Stimulated activated CD4-positive, alpha-beta T cell treated with anti-CD3 and anti-CD28 coated beads, Interleukin-1b, Interleukin-23, amount 100 ng/mL, for 4 hours (primary cell): ENCODE measurements at places on chromosomes 7 and 10.

DNA sequence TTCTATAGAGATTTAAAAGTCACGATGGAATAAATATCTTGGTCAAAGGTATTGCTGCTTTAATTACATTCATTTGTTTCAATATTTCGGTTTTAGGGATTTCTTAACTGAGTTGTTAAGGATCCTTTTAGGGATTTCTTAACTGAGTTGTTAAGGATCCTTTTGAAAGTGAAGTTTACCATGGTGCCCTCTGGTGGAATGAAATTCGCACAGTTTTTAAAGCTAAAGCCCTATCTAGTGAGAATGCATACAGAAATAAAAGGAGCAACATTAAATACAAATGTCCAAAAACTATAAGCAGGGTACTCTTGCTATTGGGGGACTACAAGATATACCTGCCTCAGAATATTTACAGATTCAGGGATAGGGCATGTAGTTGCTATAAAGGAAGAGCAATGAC is 193.7 kb downstream of the RNLS start:
- DNase-seq: no peak

- no peak for DNase-seq
Observed at GRCh38 chr7:28606421-28606820, 194.1 kb downstream of the CREB5 start.

DNA sequence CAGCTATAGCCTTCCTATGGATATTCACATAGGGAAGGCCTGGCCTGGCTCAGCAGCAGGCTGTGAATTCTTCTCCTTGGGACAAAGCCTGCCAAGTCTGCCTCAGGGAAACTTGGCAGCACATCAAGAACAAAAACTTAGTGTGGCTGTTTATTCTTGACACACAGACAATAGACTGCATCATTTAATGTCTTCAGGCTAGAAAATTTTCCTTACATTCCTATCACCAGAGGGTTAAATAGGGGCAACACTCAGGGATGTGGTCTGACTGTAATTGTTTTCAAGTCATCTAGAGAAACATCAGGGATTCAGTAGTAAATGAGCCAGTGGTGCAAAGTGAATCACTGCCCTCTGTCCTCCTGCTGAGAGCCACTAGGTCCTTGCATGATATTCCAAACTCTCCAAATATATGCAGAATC is 137.3 kb downstream of the SEMA3C start:
- no peak for DNase-seq

DNA sequence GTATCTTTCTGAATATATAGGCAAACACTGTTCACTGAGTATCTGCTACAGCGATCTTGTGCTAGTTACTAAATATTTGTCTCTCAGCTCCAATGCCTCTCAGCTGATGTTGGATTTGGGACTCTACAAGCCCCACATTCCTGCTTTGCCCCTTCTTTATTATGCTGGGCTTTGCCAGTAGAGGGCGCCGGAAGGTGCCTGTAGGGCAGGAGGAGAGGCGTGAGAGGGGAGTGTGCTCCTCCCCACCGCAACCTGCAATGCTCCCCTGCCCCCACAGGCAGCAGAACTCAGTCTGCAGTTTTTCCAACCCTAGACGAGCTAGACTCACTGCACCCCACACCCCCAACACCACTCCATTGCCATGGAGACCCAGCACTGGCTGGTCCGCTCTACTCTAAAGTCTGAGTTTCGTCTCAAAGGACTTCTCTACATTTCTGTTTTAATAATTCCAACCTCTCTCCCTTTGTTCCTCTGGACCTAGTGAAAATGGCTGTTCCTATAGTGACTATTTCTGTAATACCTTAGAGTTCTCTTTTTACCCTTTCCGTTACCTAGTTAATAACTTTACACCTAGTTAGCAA is 337.6 kb downstream of the CCSER2 start:
- no peak for DNase-seq

DNA sequence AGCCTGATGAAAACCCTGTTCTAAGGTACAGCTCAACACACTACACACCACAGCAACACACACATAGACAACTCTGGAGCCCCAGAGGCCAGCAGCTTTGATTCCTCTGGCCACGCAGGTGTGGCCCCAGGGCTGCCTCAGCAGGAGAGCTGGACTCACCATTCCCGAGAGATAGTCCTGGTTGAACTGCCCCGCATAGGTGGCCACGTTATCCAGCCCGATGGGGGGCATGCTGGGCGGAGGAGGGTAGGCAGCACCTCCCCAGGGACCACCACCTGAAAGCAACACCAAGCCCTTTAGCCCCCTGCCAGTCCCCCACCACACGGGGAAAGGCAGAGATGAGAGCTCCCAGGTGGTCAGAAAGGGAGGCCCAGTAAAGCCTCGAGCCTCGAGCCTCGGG is 34.7 kb downstream of the ANXA11 start:
- no peak for DNase-seq

- DNase-seq: no peak
Observed at GRCh38 chr7:75951506-75951905, 36.6 kb downstream of the POR start.

DNA sequence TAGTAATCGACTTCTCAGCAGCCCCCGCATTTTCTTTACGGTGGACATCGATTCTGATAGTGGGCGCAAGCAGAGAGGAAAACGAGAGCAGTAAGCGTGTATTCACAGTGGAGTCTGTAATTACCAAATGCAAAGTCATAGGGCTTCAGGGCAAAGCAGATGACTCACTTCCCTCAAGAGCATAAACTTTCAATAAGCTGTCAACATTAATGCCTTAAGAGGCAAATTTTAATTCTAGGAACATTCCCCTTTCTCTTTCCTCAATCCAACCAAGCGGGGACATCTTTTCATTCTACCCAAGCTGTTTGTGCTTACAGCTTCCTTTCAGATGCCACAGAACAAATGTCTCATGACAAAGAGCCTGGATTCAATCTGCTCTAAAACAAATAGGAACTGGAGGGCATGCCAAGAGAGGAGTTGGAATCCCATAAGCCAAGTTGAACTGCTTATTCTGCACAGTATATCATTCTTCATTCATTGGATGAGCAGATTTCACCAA is 48.6 kb downstream of the MALSU1 start:
- no peak for DNase-seq

- DNase-seq: no peak
Observed at GRCh38 chr10:115914475-115914874, 358.5 kb downstream of the GFRA1 start.

DNA sequence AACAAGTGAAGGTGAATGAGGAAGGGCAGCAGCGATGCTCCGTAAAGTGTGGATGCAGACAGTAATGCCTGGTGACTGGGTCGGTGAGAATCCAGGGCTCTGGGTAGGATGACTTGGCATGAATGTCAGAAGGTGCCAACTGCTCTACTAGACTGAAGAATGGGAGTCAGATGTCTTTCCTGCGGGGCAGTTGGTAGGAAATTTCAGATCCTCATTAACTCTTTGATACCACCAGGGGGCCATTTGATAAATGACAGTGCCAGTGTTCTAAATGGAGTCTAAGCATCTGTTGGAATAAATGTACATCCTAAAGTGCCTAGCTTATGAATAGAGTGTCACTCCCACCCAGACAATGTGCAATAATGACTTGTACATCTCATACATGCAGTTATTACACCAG is 462.0 kb downstream of the GRM8 start:
- DNase-seq: no peak

DNA sequence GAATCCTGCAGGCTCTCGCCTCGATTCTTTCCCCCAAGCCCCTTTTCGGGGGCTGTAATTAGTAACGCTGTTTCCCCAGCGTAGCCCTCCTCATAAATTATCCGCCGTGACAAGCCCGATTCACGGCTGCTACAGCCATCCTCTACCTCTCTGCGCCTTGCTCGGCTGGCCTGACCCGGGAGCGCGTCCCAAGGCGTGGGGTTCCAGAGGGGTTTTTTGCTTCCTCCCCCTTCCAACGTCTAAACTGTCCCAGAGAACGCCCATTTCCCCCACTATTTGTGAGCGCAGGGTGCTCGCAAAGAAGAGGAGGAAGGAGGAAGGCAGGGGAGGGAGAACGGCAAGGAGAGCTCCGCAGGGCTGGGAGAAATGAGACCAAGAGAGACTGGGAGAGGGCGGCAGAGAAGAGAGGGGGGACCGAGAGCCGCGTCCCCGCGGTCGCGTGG is 880 bp downstream of the HOXA5 start:
- DNase-seq: no peak

DNA sequence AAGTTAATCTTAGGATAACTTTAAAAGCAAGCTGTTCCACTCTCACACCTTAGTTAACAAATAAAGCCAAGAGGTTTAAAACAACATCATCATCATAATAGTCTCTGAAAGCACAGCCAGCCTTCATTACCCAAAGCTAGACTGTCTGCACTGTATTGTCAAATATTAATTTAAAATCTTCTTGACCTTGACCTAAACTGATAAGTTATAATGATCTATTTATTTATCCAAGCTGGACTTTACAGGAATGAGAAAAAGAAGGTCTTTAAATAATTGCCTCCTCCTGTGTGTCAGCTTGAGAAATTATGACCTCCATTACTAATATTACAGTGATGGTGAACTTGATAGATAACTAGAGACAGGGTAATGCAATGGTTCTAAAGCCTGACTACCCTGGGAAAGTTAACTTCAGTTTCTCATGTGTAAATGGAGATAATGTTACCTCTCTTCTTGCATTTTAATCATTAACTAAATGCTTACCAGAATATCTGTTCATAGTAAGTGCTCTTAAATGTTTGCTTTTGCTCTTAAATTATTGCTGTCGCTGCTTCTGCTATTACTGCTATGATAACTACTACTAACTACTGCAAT is 111.0 kb downstream of the KAT6B start:
- no peak for DNase-seq

- no peak for DNase-seq
Observed at GRCh38 chr7:4202154-4202736, 479.9 kb upstream of the FOXK1 start.

DNA sequence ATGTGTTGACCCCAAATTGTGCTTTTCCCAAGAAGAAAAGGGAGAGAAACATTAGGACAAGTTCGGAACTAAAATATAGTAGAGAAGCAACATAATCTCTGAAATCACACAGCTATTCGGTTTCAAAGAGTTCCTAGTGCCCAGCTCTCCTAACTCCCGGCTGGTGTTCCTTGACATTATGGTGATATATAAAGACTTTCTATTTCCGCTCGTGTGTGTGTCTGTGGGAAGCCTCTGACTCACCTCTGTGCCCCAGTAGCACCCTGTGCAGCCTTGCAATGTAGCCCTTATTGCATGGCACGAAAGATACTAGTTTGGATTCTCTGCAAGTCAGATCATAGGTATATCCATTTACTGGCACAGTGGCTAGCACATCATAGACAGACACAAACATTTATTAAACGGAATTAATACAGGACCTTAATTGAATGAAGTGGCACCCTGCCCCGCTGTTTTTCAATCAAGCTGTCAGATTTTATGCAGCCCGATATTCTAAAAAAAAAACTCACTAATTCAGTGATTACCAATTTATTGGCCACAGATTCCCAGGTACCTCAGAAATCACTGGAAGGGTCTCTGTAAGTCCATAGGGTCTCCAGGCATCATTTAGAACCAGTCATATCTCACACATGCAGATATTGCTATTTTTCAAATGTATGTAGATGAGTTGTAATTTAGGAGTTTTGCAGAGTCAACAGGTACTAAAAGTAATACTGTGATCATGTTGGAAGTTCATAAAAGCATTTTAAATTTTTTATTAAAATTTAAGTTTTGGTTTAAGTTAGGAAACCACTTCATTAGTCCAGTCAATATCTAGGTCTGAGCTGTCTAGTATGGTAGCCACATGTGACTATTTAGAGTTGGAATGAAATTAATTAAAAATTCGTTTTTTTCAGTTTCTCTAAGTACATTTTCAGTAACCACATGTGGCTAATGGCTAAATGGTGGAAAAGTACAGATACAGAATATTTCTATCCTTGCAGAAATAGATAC is 43.3 kb downstream of the SFTPD start:
- no peak for DNase-seq

- DNase-seq: no peak
Observed at GRCh38 chr10:130800281-130800680, 511.2 kb downstream of the TCERG1L start.
